ENCODE measurements at places on chromosomes 2 and 18. TPM values are rescaled to one million over a fixed set of nuclear protein-coding genes. Genes with fewer than 3 reads are reported as not detected.

DNA sequence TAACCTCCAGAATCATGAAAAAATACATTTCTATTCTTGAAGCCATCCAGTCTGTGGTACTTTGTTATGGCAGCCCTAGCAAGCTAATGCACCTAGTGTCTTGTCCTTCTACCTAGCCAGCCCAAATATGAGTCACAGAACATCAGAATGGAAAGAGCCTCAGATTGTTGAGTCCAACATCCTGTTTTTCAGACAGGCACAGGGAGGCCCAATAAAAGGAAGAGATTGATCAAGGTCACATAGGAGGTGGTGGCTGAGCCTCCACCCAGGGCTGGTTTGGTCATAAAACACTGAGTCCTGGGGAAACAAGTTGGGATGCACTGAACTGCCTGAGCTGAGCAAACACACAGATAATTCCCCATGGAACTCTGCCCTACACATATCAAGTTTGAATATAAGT lies 195.5 kb downstream of the TTC32 start:
- no peak for DNase-seq

- DNase-seq = no peak
Observed at GRCh38 chr2:130749641-130750040, 5.7 kb upstream of the AMER3 start.

DNA sequence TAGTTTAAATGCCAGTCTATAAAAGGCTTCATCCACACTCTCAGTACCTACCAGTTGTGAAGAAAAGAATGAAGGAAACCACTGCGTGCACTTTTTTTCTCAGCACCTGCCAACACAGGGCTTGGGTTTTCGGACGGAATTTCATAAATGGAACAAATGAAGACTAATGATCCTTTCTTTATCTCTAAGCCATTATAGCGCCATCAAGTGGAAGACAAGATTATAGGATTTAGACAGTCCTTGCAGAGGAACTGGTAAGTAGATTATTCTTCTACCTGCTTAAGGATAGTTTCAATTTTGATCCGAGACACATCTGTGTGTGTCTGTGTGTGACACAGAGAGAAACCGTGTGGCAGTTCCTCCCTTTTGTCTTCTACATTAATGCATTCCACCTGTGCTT lies 245.6 kb downstream of the NRXN1 start:
- no peak for DNase-seq

- peak; percentile 23 for DNase-seq
Observed at GRCh38 chr2:134141598-134142340, 112.1 kb upstream of the MGAT5 start.

DNA sequence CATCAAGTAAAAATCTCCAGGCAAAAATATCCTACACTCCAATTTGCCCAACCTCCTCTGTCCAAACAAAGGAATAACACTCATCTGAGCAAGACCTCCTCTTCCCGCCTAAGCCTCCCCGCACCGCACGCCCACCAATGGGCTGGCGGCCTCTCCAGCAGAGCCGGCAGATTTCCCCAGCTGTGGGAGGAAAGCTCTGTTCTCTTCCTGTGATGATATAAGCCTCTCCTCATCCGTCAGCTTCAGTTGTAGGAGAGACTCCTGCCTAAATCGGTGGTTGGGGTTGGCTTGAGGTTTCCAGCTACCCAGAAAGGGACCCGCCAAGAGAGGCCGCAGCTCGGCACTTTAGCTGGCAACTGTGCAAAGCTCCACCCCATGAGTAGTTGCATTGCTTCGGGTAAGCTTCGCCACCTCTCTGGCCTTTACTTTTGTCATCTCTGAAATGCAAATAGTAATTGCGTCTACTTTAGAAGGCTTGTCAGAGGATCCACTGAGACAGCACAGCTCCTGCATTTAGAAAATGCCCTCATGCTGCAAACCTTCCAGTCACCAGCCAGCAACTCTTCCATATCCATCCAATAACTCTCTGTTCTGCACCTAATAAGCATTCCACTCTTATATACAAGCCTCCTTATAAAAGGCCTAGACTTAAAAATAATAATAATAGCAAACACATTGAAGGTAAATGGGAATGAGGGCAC lies 146.4 kb downstream of the MYT1L start:
- no peak for DNase-seq

GRCh38 chr18:65425366-65425765 lies 325.4 kb upstream of the CDH7 start:
- DNase-seq = no peak

DNA sequence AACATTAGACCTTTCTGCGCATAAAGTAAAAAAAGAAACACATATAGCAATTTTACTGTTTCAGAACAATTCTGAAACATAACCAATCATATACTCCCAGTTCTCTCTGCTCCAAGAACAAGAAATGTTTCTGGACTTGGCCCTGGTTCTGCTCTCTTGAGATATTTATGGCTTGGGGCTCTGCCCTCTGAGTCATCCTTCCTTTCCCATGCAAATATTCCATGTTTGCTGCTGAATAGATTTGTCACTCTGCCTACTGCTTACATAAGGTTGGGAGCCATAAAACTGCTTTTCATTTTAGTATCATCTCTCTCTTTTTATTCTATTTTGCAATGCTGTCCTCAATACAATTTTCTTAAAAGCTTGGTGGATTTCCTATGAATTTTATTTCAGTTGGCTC lies 499.6 kb upstream of the ACVR2A start:
- DNase-seq = no peak

DNA sequence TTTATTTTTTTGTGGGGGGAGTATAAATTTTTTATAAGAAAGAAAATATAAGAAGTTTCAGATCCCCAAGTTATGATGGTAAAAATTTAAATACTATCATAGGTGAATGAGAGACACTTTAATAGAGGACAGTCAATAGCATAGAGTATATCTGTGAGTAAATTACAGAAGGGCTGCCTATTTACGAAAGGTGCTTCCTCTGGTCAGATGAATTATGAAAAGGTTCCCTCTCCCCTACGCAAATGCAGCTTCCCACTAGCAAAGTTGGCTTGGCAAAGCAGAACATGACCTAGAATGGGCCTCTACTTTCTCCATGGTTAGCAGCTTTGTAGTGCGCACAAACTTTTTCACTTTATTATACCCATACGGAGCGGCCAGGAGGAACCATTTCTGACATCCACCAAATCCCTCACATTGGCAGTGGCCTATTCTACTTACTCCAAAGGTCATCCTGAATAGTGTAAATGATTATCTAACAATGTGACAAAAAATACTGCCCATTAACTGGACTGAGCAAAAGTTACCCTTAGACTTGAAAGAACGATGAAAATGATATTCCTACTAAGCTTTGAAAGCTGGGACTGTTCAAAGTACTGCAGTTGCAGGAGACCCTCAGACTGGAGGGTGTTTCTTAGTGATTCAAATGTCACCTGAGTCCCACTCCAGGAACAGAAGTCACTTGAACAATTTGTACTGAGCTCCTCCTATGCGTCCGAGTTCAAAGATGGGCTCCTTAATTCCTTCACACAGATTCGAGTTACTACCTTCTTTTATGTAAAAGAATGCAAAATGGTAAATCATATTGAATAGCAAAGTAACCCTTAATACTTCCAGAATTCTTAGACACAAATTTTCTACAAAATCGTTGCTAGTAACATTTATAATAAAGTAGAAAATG lies 148.5 kb downstream of the NOL4 start:
- DNase-seq = no peak

GRCh38 chr2:20093263-20094141 lies 42.1 kb upstream of the LAPTM4A start:
- peak; percentile 74 for DNase-seq

- DNase-seq = no peak
Observed at GRCh38 chr18:45505497-45506206, 109.6 kb upstream of the SLC14A2 start.

- no peak for DNase-seq
Observed at GRCh38 chr2:159639071-159639470, 22.7 kb upstream of the BAZ2B start.

DNA sequence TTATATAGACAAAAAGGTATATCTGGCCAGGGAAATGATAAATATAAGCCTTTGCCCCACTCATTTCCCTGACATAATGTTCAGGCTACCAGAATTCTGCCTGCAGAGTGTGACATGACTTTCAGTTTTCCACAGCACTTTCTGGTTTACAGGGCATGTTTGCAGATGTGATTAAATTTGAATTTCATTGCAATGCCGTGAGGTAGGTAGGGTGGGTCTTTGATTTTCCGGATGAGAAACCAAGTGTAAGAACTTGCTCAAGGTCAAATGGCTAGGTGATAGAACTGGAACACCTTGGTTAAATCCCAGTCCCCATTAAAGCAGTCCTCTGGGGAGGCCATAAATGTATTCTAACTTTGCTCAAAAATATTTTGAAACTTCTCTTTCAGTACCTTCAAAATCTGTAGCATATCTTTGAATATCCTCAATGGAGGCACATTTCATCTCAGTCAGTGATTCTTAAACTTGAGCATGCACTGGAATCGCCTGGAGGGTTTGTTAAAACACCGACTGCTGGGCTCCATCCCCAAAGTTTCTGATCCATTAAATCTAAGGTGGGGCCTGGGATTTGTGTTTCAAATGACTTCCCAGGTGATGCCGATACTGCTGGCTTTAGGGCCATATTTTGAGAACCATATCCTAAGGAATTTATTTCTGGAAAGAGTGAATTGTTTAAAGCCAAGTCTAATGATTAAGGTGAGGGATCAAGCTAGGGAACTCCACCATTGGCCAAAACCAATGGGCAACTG lies 35.0 kb downstream of the MRPL33 start:
- DNase-seq = no peak

DNA sequence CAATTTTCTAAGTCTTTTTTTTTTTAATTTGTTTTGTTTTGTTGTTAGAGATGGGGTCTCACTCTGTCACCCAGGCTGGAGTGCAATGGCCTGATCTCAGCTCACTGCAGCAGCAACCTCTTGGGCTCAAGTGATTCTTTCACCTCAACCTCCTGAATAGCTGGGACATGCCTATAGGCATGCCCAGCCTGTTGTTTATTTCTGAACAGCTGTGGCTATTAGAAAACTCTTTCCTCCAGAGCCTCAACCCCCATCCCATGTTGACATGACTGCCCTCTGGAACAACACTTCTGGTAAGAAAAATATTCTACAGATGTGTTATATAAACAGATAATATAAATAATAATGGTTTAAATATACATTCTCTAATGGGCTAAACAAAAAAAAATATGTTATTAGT lies 44.4 kb upstream of the TWSG1 start:
- no peak for DNase-seq

DNA sequence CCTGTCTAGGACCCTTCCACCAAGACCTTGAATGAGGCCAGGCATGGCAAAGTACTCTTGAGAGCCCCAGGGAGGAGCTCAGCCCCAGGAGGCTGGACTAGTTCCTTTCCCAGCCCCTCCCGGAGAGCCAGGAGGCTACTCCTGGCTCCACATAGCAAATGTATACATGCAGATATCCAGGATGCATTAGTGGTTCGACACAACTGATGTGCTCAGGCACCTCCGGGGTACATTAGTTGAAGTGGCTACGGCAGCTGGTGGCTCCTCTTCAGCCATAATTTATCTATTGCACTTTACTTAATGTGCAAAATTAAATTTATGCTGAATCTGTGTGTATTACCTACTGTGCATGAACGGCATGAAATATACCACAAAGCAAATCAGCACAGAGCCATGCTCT lies 182.8 kb upstream of the MEIS1 start:
- no peak for DNase-seq

DNA sequence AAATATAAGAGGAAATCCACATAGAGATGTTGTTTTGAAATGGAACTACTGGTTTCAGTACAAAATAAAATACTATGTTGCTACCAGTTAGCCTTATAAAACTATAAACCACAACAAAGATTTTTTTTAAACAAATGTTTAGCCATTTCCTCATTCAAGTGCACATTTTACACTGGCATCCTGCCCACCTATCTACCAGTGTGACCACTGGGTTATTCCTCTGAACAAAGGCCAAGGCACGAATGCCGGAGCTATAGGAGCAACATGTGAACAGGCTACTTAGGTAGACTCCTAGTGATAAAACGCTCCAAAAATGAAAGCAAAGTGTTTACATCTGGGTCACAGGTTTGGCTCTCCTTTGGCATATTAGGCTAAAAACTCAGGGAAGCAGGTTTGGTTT lies 31.8 kb upstream of the SULT1C4 start:
- peak; percentile 9 for DNase-seq

GRCh38 chr18:57087644-57088376 lies 59.1 kb upstream of the BOD1L2 start:
- no peak for DNase-seq

DNA sequence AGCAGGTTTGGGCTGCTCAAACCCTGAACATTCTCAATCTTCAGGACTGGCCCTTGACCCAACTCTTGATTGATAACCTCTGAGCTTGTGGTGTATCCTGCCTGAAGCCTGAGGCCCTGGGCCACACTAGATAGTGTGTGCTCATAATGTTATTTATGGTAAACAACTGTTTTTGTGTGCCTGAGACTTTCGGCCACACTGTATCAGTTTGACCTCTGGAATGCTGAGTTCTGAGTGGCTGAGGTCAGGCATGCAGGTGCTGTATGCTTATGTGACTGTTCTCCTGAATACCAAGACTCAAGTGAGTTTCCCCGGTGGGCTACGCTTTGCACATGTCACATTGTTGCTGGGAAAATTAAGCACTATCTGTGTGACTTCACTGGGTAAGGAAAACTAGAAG lies 82.2 kb upstream of the RMP24 start:
- DNase-seq = no peak

DNA sequence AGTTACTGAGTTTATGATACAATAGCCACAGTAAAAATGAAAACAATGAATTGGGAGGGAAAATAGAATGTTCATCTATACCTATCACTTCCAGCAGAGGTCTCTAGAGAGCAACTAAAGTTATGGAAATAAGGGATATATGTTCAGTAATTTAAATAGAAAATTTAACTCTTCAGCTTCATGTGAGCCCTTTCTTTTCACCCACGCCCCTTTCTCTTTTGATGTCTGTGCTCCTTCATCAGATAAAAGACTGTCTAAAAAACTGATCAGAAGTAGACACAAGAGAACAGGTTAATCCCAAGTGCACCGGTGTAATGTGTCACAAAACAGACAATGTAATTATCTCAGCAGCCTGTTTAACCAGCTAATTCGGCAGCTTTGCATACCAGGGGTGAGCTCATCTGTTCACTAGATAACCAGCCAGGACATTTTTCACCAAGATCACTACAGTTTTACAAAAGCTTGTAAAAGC lies 238.5 kb upstream of the ERBB4 start:
- no peak for DNase-seq

Gene ARHGEF4
- total RNA-seq = 1.1 TPM

Gene ALLC
- not detected for total RNA-seq

Gene EFR3B
- 0.98 TPM for total RNA-seq

Gene NTSR2
- total RNA-seq = not detected

Gene LINC00305
- total RNA-seq = not detected

Gene HOXD4
- 9.7 TPM for total RNA-seq

Gene CHRNG
- not detected for total RNA-seq

Gene TMEM198
- 1.6 TPM for total RNA-seq

Gene LCLAT1
- total RNA-seq = 18.0 TPM

Gene HOXD9
- total RNA-seq = 5.8 TPM

Gene CFAP65
- total RNA-seq = 0.76 TPM

Gene ARMC9
- total RNA-seq = 9.4 TPM

Gene GULP1
- 9.6 TPM for total RNA-seq

Gene MOCOS
- 5.6 TPM for total RNA-seq

Gene DCC
- total RNA-seq = 0.18 TPM
